Skin of body (tissue), 3 donors: ENCODE measurements at places on chromosomes 12 and 14. TPM values are rescaled to one million over a fixed set of nuclear protein-coding genes. Genes with fewer than 3 reads are reported as not detected.

NUDT14 gene
- 11.4 TPM for total RNA-seq

C1QL4 gene
- total RNA-seq = not detected

DNA sequence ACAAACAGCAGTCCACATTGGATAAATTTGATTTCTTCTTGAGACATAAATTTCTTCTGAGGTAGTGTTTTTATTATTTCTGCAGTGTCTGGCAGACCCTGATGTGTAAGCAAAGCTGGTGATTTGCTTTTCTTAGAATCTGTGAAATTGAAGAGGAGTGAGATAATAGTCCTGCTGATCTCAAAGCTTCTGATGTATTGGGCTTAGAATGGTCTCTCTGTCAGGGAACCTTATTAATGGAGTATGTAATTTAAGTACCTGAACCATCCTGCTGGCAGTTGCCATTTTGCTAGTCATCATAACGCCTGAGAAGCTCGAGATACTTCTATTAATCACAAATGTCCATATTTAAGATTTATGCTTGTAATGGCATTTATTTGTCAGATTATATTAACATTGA is 464.5 kb upstream of the PRICKLE1 start:
- DNase-seq = no peak

DNA sequence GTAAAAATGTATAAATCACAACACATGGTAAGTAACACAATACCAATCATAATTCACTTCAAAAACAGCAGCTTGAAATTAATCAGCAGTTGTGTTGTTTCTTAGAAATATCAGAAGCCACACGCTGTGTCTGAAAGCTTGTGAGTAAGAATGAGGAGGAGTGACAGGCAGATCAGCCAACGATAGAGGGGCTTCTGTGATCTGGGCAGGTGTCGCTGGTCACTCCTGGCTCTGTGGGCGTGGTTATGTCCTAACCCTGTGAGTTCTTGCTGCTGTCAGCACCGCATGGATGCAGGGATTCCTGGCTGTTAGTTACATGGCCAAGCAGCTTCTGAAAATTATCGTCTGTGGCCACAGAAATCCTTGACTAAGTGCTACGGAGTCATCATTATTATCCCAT is 123.4 kb downstream of the SLC25A47 start:
- no peak for DNase-seq

DNA sequence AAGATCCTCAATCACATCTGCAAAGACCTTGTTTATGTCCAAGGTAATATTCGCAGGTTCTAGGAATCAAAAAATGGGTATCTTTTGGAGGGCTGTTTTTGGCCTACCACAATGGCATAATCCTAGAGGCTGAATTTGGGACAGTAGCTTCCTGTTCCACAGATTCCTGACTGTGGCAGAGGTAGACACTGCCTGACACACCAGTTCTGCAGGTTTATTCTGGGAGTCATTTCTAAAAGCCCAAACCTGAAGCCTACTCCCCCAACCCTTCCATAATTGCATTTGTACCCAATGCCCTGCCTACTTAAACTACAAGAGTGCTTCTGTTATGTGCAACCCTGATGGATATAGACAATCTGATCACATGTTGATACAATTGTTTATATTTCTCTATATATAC is 378.9 kb downstream of the PCNX1 start:
- no peak for DNase-seq

GARIN6 gene
- not detected for total RNA-seq

FAM186B gene
- 0.59 TPM for total RNA-seq

MIP gene
- not detected for total RNA-seq

- peak; percentile 93 for DNase-seq
Measured at GRCh38 chr14:49892301-49892635, 614 bp upstream of the ARF6 start.

DNA sequence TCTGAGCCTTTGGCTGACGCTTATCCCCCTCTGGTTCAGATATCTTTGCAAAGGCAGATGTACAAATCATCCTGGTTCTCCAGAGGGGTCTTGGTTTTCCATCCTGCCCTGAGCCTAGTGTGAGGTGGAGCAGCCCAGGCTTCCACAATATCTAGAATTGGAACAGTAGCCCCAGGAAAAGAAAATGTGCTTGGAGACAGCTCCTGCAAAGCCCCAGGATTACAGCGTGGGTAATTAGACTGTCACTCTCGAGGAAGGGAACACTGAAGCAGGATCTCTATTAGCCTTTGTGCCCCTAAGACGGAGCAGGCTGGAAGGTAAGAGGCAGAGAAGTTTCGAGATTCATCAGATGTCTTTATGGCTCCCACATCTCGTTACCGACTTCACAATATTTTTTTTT is 59.4 kb downstream of the TMEM132C start:
- DNase-seq = no peak

- DNase-seq = no peak
Measured at GRCh38 chr12:22069851-22070250, 23.8 kb downstream of the CMAS start.

DNA sequence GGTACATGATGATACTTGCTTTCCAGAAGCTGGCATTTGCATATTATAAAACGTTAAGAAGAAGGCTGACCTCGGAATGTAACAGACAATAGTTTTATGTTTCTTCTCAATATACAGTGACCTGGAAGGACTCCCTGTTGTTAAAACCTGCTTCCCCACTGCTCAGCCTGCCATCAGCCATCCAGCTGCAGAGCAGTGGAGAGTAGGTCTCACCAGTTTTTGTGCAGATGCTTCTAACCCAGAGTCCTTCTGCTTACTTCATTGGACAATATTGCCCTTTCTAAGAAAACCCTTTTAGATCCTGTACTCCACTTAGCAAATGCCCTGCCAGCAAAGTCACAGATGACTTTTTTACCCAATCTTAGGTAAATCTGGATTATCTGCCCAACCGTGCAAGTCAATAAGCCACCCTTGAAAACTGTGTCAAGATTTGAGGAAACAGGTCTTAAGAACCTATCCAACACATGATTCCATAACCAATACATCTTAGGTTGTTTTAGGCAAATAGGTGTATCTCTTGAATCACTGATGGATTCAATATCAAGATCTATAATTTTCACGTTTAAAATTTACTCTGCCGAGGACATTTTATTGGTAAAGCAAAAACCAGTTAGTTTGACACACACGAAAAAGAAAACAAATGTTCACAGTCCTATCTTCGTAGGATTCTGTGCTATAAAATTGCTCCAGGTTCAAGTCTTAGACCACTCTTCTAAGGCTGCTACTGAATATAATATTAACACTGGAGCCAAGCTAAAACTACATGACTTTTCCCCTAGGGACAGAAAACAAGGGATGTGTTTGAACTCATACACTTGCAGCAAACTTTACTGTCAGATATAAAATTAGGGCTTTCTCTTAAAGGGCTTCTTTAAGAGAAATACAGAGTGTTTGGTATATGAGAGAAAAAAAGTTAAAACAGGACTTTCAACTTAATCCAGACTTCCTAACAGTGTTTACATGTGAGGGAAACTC is 5.7 kb downstream of the PHLDA1 start:
- DNase-seq = no peak

DNA sequence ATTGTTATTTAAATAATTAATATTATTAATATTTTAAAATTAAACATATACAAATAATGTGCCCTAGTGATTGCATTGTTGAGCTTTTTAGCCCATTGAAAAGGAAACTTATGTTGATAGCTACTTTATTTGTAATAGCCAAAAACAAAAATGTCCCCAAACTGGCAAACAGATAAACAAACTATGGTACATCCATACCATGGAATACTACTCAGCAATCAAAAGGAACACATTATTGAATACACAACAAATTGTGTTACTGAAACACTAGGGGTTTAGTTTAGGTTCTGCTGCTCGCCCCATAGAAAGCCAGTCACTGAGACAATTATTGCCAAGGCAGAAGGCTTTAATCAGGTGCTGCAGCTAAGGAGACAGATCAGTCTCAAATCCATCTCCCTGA is 239.7 kb upstream of the KITLG start:
- no peak for DNase-seq

GRCh38 chr14:98160901-98161300 is 1111.1 kb downstream of the BCL11B start:
- DNase-seq = no peak

GRCh38 chr12:117119592-117120198 is 20.5 kb upstream of the TESC start:
- DNase-seq = no peak

DNA sequence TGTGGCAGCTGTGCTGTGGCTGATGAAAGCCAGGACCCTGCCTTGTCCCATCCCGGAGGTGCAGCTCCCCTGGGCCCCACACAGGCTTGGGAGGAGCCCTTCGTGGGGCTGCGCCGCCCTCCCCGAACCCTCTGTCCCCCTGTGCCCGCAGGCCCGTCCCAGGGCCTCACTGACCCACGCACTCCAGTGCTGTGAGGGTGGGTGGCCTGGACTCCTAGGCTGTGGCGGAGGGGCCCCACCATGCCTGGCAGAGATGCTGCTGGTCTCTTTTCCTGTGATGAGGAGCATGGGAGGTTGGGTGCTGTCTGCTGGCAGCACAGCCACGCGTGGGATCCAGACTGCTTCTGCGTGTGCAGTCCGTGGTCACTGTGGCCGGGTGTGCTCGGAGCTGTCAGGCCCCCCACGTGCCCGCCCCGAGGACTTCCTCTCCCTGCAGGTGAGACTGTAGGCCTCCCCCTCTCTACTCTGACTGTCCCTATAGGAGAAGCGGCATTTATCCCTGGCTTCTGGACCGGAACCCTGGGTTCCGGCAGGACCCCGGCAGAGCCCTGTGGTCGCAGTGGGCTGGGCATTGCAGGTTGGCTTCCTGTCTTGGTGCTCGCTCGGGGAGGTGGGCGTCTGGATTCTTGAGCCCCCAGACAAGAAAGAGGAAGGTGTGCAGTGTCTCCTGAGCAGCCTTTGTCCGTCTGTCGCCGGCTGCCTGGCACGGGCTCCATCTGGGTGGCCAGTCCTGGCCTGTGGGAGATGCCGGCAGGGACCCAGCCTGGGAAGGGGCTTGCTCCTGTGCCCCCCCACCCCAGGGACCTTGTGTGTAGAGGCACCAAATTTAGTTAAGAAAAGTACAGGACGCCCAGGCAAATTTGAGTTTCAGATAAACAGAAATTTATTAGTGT is 2.3 kb downstream of the MTA1 start:
- no peak for DNase-seq

- DNase-seq = no peak
Measured at GRCh38 chr14:22262881-22263280, 326.1 kb downstream of the DAD1 start.

SLC38A6 gene
- total RNA-seq = 36.3 TPM

DNA sequence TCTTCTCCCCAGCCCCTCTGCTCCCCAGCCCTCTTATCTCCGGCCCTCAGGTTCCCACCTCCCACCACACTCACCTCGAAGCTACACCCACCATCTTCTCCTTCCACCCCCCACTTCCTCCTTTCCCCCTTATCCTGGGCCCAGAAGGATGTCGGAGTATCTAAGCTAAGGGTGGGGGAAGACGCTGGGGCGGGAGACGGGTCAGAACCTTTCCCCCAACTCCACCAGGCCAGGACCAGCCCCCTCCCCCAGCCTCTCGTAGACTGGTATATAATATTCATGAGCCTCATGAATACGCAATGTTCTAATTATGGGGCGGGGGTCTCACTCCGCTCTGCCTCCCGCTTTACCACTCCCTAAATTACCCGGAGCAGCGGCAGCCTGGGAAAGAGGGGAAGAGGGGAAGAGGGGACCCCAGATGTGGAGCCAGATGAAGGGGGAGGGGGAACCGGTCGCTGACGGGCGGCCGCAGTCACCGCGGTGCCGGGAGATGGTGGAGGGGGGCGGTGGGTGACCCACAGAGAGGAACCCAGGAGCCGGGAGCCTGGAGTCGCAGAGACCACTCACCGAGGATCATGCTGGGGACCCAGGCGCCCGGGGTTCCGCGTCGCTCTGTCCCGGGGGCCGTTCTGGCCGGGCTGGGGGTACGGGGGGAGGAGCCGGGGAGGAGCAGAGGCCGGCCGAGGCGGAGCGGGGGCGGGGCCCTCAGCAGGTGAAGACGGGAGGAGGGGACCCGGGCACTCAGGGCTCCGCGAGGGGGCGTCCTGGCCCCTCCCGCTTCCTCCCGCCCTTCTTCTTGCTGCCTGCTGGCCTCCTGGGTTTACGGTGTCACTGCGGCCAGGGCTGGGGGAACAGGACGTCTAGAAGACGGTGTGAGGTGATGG is 6.4 kb upstream of the ZNF385A start:
- no peak for DNase-seq

DNA sequence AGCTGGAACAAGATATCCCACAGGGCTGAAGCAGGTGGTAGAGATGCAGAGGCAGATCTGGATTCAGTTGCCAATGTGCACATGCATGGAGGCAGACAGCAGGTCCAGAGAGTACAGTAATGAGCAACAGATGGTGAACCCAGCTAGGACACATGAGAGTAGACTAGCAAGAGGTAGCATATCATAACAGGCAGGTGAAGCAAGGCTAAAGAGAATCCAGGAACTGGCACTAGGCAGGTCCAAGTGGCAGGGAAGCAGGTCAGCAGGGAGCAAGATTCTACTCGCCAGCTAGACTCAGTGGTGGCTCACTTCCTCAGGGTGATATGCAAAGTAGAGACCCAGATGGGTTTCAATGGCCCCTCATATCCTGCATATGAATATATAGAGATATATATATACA is 15.3 kb upstream of the MYF6 start:
- no peak for DNase-seq

- no peak for DNase-seq
Measured at GRCh38 chr12:57511161-57511560, 9.2 kb downstream of the DDIT3 start.

OR11H12 gene
- total RNA-seq = not detected

SERPINA9 gene
- 3.3 TPM for total RNA-seq

EPYC gene
- 0.20 TPM for total RNA-seq

TPPP2 gene
- total RNA-seq = not detected

DNA sequence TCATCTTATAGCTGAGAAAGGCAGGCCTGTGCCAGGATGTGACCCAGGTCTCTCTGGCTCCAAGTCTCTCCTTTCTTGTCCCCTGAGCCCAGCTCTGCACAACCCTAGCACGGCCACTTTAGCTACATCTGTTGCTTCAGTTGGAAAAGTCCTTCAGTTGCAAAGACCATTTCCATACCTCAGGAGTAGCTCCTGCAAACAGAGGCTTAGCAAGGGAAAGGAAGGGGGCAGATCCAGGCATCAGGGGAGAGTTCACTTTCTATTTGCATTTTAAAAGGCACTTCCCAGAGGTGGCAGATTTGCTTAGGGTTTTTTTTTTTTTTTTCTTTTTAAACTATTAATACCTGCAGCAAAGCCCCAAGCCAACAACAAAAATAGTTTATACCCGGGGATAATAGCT is 3.0 kb upstream of the PITPNM2 start:
- DNase-seq = no peak

- no peak for DNase-seq
Measured at GRCh38 chr12:14153803-14154202, 172.4 kb upstream of the GRIN2B start.

SP1 gene
- 43.6 TPM for total RNA-seq

DNA sequence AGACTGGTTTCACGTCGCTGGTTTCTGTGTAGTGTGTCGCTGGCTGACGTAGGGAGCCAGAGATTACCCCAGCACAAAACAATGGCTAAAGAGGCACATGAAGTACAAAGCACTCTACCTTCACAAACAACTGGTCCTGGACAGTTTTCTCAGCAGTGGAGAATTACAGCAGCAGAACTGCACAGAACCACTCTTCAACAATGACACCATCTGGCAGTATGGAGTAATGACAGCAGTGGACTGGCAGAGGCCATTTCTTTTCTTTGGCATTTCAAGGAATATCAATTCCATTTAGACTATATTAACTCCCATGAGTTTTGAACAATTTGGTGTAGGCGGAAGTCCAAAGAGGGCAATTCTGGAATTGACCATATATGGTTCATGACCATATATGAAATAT is 1074.1 kb downstream of the AACS start:
- no peak for DNase-seq
